Activated CD4-positive, alpha-beta T cell treated with anti-CD3 and anti-CD28 coated beads, Interleukin-2, amount 10 ng/mL, durations not matched to agents 24 days and 14 days (primary cell): ENCODE measurements at places on chromosomes 3 and 15. TPM values are rescaled to one million over a fixed set of nuclear protein-coding genes. Genes with fewer than 3 reads are reported as not detected.

DNA sequence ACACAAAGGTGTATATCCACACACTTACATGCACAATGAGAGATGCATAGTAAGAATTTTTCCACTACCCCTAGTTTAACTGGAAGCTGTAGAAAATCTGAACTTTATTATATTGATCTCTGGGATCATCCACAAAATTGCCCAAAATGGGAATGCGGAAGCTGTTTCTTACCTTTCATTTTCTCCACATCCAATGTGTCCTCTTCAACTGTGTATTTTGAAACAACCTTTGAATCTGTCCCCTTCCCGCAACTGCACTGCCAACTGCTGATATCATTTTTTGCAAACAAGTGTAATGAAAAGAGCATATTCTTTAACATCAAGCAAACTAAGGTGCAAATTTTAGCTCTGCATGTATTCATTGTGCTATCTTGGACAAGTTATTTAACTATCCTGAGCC, 427.6 kb upstream of the TPRG1 start:
- DNase-seq = no peak

MASP1 gene
- total RNA-seq = not detected in 2 replicates

DNA sequence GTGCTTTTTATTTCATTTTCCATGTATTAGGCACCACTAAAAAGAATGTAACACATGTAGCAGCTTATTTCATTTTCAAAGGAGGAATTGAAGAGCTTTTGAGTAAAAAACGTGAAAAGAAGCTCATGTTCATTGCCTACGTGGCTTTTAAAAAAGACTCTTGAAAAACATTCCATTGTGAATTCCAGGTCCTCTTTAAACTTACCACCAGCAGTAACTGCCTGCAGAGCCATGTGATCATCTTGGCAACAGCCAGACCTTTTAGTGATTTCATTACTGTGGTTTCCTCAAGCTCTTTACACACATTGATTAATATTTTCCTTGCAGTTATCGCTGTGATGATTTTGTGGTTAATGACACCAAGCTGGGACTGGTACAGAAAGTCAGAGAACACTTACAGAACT, 43.8 kb upstream of the FBXL22 start:
- no peak for DNase-seq

DNA sequence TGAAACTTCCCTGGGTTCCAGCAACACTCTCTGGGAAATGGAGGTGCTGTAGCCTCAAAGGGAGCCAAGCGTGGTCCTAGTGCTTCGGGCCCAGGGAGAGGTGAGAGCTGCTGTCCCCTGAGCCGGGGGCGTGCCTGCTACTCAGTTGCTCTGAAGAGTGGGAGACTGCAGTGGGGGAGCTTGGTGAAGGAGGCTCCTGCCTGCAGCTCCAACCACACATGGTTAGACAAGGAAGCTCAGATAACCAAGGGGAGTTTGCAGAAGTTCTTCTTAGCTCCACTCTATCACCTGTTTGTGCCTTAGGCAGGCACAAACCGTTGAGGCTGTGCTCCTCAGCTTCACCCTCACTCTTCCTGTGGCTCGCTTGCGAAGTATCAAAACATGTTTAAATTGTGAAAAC, 53.6 kb upstream of the TRPM1 start:
- DNase-seq = no peak

DNA sequence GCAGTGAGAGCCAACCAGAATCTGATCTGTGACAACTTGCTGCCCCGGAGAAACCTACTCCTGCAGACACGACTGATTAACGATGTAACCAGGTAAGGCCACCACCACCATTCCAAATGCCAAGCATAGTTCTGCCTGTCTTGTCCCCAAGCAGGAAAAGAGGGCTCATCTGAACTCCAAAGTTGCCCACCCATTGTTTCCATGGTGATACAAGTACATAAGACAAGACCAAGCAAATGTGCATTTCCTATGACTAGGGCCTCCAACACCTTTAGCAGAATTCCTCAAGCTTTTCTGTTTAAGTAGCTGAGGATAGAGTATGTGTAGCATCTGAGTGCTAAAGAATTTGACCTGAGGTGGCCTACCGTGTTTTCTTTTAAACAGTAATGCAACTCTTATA, 290.7 kb downstream of the RYR3 start:
- DNase-seq = no peak

GRCh38 chr15:84969257-84969656, 12.4 kb upstream of the PDE8A start:
- DNase-seq = no peak

GRCh38 chr3:149448331-149448831, 26.1 kb upstream of the TM4SF4 start:
- DNase-seq = peak; percentile 37

GRCh38 chr3:43709022-43709421, 18.3 kb downstream of the ABHD5 start:
- no peak for DNase-seq

DNA sequence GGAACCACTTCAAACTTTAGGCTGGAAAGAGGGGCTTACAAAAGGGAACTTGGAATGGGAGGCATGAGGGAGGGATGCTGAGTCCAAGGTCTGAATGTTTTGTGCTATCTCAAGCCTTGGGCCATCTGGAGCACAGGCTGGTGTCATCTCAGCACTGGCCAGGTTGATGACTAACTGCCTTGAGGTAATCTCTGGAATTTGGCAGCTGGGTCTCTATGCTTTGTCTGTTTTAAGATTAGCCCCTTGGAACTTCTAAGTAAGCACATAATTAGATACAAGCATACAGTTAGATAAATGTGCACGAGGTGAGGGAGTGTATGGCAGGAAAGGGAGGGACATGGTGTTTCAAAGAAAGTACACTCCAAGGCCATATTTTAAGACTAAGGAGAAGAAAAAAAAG, 252.4 kb upstream of the CCDC54 start:
- DNase-seq = no peak

ETV5 gene
- total RNA-seq = 2.2 and 2.5 TPM in 2 replicates
